T1000 (cell line): ENCODE measurements at places on chromosomes 4 and X.

GRCh38 chr4:37381040-37381668, 136.6 kb downstream of the NWD2 start:
- no peak for DNase-seq

DNA sequence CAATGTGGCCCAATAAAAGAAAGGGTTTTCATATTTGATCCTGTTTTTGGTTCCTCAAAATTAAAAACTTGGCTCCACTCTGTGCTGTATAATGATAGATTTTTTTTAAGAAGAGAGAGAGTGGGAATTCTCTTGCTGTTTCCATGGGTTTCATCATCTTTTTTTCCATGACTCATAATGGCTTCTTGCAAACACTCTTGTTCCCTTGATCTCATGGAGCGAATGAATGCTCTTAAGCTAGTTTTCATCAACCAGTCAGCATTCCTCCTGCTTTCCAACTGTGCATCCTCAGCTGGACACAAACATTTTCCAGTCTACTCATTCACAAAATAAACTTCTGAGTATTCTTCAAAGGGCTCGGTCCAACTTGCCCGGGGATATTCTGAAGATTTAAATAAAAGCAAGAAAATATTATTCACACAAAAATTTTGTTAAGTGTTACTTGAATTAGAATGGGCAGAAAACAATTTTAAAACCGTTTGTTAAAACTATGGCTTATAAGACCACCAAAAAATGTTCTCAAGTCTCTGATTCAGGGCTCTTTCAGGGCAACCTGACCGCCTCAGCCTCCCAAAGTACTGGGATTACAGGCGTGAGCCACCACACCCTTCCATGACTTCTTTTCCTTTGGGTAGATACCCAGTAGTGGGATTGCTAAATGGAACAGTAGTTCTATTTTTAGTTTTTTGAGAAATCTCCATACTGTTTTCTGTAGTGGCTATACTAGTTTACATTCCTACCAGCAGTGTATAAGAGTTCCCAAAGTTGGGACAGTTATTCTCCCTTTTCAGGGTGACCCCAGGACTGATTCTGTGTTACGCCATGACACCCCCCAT, 64.7 kb downstream of the TMEM156 start:
- DNase-seq: peak; percentile 49

GRCh38 chrX:71216485-71216884, 6.5 kb upstream of the GJB1 start:
- DNase-seq: no peak

GRCh38 chr4:24978291-24979075, 52.3 kb downstream of the LGI2 start:
- DNase-seq: no peak

DNA sequence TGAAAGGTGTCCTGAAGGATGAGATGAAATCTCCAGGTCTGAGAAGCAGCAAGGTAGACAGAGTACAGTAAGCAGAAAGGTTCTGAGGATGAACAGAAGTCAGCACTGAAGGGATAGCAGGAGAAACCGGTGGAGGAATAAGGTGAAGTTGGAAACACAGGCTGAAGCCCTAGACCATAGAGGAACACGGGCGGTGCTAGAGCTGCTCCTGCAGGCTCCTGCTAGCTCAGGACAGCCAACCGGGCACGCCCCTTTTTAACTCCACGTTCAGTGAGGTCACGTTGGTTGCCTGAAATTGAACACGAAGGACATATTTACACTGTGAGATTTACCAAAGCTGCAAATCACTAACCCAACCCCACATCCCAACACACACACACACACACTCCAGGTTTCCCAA, 1886.4 kb upstream of the AGA start:
- DNase-seq: no peak

DNA sequence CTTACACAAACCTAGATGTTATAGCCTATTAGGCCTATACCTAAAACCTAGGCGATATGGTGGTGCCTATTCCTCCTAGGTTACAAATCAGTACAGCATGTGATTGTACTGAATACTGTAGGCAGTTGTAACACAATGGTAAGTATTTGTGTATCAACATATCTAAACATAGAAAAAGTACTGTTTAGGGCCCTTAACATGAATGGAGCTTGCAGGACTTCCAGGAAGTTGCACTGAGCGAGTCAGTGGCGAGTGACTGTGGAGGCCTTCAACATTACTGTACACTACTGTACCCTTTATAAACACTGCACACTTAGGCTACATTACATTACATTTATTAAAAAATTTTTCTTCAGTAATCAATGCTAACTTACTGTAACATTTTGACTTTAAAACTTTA, 37.8 kb downstream of the WWC2 start:
- DNase-seq: no peak

GRCh38 chr4:105193536-105193935, 46.9 kb downstream of the TET2 start:
- DNase-seq: no peak

GRCh38 chr4:155207534-155208257, 740 bp upstream of the NPY2R start:
- no peak for DNase-seq
